ENCODE measurements at places on chromosomes 2 and 18.
A peak's percentile ranks its signal among the peaks of the same experiment; 100 is the strongest.

DNA sequence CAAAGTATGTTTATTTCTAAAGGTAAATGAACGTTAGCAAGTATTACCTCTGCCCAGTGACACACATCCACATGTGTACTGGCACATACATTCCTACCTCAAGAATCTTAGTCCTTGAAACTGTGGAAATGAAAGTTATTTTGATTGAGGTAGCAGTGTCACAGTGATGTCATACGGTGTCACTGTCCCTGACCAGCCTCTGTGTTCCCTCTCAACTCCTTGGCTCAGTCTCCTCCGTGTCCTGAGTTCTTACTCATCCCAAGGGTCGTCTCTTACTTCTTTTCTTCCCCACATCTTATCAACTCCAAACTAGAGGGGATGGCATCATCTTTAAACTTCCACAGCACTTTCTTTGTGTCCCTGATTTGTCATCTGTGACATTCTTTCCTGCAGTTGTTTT lies 3.3 kb downstream of the NCK2 start:
- no peak for DNase-seq

GRCh38 chr2:10422251-10422650 lies 25.9 kb downstream of the ODC1 start:
- no peak for DNase-seq

- no peak for DNase-seq
These were observed 1608.3 kb upstream of the ZEB2 start for GRCh38 chr2:146128216-146128615.

GRCh38 chr2:71711133-71711855 lies 257.9 kb downstream of the DYSF start:
- DNase-seq = no peak

DNA sequence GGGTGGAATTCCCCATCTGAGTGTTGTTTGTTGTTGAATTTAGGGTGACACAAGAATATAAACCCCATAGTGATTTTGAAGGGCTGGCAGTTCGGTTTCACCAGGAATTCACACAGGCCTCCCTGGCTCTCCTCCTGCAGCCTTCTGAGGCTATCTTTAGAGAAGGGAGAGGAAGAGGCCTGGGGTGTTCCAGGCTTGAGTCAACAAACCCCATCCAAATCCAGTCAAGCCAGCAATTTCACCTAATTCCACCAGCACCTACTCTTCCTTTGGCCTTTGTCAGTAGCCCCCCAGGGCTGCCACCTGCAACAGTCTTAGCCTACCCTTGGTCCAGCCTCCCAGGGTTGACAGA lies 32.0 kb downstream of the MARCHF4 start:
- no peak for DNase-seq

DNA sequence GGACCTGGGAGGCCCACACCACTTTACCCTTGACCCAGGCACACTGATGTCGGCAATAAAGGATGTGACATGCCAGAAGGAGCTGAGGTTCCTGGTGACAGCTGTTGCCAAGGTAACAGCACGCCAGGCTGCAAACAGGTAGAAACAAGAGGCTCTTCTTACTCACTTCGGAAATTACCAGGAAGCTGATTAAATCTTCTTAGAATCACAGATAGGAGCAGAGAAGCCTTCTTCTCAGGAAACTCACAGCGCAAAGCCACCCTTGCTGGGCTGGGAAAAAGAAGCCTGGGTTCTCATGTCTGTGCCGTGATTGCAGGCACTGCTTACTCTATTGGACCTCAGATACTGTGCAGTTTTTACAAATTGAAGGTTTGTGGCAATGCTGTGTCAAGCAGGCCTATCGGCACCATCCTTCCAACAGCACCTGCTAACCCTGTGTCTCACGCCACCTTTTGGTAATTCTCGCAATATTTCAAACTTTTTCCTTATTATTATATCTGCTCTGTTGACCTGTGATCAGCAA lies 61.0 kb upstream of the TAF1B start:
- peak; percentile 59 for DNase-seq

DNA sequence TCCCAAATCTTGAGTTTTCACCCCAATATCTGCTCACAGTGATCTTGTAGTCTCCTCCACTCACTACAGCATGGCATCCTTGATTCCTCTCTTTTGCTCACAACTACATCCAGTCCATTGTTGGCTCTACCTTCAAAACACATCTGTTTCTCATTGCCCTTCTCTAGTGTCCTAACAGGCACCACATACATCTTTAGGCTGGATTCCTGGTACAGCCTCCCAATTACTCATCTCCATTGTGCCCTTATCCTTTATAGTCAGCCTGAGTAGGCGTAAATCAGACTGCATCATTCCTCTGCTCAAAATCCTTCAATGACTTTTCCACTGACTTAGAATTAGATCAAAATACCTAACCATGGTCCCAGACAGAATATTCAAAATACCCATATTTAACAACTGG lies 10.7 kb upstream of the TAF1B start:
- no peak for DNase-seq

- DNase-seq = no peak
These were observed 61.4 kb downstream of the MTX2 start for GRCh38 chr2:176330612-176331011.

DNA sequence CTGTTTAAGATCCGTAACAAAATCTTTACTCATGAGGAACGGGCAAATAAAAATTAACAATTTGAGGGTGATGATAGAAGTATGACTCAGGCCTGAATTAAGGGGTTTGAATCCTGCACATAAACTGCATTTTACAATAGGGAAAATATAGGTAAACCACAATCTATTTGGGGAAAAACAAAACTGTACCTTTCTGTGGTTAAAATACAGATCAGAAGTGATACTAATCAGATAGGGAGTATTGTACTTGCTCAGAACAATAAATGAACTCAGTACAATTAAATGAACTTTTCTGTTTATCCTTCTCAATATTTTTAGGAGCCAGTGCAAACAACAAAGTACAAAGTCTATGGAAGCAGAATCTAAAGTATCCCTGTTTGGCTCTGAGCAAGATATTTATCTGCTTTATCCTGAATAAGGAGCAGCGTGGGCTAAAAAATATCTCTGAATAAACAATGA lies 287.3 kb downstream of the ZNF385B start:
- DNase-seq = no peak

DNA sequence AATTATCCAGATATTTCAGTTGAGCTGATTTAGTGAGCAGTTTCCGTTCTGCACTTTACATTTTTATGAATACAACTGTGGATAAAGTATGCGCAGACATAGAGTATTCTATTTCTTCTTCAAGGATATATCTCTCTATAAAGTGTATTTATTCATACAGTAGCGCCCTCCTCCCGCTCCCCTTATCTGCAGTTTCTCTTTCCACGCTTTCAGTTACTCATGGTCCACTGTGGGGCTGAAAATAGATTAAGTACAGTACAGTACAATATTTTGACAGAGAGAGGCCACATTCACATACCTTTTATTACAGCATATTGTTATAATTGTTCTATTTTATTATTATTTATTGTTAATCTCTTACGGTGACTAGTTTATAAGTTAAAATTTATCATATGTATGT lies 19.7 kb upstream of the FHL2 start:
- no peak for DNase-seq

GRCh38 chr18:79375441-79376154 lies 20.1 kb upstream of the NFATC1 start:
- DNase-seq = no peak

GRCh38 chr2:130915149-130915548 lies 78.4 kb downstream of the ARHGEF4 start:
- no peak for DNase-seq

- DNase-seq = no peak
These were observed 1.5 kb downstream of the RND3 start for GRCh38 chr2:150485871-150486538.

DNA sequence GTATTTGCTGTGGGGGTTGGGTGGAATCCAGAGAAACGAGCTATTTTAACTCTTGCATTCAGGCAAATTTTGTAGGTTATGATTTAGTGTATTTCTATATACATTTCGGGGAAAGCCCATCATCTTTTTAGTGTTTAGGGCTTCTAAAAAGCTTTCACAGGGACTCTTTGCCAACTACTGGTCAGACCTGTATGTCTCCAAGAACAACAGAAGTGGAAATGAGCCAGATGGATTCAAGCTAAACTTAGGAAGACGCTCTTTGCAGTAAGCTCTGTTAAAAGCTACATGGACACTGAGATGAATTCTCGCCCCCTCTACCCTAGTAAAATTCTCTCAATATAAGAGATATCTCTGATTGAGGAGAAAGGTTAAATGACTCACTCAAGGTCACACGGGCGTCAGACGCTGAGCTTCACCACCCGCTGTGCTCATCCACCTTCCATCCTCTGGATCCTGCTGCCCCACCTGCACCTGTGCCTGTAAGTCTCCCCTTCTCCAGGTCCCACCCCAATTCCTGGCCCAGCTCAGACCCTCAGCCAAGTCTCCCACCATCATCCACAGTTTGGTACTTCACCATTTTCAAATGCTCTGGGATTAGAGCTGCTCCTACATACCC lies 85.6 kb downstream of the MARCHF4 start:
- DNase-seq = no peak

- no peak for DNase-seq
These were observed 31.6 kb downstream of the INPP5D start for GRCh38 chr2:233091595-233092375.

DNA sequence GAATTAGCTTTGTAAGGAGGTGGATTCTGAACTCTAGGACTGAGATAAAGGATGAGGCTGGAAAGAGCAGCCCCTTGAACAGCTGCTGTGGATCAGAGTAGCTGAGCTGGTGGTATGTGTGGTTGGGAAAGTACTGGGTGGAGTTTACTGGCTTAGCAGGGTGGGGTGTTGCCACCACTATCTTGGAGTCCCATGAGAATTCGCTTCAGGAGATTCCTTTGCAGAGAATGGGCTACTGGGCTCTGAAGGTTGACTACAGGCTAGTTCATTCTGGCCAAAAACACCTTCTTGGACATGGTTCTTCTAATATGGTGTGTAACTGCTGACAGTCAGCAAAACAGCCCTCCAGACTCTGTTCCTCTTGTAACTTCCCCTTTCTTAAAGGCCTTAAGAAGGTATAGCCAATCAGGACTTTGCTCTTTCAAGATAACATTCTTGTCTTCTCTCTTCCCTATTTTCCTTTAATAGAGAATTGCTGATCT lies 52.7 kb downstream of the TET3 start:
- DNase-seq = no peak

DNA sequence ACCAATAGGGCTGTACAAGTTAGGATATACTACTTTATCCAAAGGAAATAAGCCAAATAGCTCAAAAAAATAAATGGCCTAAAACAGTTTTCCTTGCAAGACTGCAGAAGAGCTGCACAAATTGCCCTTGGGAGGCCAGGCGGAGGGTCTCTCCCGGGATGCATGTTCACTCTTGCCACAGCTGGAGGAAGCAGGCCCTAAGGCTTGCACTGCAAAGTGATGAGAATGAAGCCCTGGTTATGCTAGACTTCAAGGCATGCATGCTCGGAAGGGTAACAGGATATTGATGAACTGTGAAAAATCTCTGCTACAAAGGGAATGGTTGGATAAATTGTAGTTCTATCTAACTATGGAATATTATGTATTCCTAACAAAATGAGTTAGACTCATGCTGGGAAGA lies 27.5 kb upstream of the LDLRAD4 start:
- DNase-seq = no peak

All from activated T-helper 1 cell treated with Interleukin-2 at 50 U/mL for 16 hours (primary cell).